ENCODE measurements at places on chromosomes 7 and 10.

DNA sequence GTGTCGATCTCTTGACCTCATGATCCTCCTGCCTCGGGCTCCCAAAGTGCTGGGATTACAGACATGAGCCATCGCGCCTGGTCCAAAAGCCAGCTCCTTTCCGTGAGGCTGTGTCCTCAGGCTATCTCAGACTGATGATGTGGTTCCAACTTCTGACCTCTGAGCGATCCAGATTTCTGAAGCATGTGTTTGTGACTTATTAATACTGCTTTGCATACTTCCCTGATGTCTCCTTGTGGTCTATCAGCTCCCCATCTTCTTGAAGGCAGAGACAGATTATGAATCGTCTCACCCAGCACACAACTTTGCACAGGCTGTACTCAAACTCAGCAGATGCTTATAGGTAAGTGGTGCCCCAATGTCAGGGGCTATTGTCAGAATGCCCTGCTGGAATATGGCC is 2.0 kb upstream of the PLPP4 start:
- no peak for DNase-seq

GRCh38 chr10:13724484-13724883 is 137.7 kb downstream of the PRPF18 start:
- DNase-seq, result no peak

GRCh38 chr10:71683301-71683700 is 36.3 kb downstream of the C10orf105 start:
- DNase-seq, result no peak

DNA sequence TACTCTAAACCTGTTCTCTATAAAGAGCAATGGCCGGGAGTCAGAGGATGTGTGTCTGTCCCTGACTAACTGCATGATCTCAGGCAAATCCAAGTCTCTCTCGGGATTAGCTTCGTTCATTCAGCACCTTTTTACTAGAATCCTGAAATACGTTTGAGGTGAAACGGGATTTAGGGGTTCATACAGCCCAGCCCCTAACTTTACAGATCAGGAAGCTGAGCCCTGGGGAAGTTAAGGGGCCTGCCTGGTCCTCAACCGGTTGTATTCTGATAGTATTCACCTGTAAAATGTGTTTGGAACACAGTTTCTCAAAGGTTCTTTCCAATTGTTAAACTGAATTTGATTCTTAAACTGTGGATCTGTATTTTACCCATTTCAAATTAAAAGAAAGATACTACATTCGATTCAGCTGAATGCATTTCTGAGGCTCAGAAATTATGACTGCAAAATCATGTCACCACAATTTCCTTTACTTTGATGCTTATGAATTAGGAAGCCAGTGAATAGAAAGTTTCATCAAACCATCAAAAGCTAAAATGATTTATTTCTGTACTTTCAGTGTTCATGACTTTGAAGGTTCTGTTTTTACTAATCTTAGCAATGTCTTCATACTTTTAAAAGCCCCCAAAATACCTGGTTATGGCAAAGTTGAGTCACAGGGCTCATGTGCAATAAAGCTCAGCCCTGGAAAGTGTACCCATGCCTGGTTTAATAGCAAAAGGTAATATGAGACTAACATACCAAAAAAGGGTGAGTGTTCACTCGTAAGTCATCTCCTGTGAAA is 28.9 kb upstream of the EZH2 start:
- no peak for DNase-seq

- DNase-seq, result no peak
Observed at GRCh38 chr10:131396121-131397050, 84.9 kb upstream of the TCERG1L start.
